Lower lobe of right lung (tissue), 2 donors: ENCODE measurements at places on chromosomes 5 and 9. TPM values are rescaled to one million over a fixed set of nuclear protein-coding genes. Genes with fewer than 3 reads are reported as not detected.

AGPAT2 gene
- total RNA-seq: 106 TPM

PCA3 gene
- not detected for total RNA-seq

IL11RA gene
- total RNA-seq: 25.7 TPM

SYNPO gene
- total RNA-seq: 90.6 TPM

GRCh38 chr9:119868694-119869093, 499.5 kb upstream of the BRINP1 start:
- peak; percentile 61 for DNase-seq

- no peak for DNase-seq
These were observed 414.7 kb downstream of the TLE4 start for GRCh38 chr9:79986437-79986836.

DNA sequence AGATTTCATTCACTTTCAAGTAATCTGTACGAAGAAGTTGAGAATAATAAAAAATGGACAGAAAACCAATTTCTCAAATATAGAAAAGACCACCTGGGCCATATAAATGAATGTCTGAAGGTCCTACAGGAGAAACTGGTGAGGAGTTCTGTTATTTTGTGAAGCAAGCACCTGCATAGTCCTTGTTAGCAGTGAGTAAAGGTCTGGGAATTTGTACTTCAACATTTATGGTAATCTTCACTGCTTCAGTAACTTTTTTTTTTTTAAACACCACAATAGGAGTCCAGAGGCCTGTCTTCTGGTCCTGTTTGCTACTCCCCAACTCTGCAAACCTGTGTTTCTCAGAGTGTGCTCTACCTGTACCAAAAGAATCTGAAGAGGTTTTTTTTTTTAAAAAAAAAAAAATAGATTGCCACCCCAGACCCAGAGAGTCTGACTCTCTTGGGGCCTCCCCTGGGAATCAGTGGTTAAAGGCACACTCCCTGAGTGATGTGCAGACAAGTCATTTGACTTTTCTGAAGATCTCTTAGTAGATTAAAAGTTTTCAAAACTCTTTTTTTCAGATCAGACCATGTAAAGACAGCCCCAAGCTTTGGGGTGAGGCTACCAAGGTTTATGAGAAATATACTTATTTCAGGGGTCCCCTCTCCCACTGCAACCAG, 55.5 kb downstream of the FAM81B start:
- DNase-seq: no peak

GRCh38 chr5:38237681-38238080, 20.7 kb upstream of the EGFLAM start:
- no peak for DNase-seq

- DNase-seq: no peak
These were observed 615.5 kb upstream of the CHD1 start for GRCh38 chr5:99544356-99544755.

DNA sequence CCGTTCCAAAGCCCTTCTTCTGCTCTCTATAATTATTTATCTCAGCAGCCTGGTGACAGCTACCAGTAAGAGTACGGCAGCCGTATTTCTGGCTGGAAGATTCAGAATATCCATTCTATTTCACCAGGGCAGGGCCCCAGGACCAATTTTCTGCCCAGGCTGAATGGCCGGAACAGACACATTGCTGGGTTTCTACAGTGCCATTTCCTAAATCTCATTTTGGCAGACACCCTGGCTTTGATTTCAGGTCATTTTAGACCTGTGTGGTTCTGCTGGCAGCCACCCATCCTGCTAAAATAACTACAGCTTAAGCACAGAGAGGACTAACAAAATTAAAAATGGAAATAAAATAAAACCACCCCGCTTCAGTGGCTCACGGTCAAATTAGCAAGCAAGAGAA, 95.0 kb downstream of the CRB2 start:
- no peak for DNase-seq
